NCI-H2081 treated with DMSO at 0.1 percent for 48 hours (cell line): ENCODE measurements at places on chromosomes 1 and 21.

- DNase-seq = no peak
Measured at GRCh38 chr1:204830747-204831146, 39.9 kb upstream of the NFASC start.

- no peak for DNase-seq
Measured at GRCh38 chr1:5693568-5693967, 298.7 kb downstream of the NPHP4 start.

- no peak for DNase-seq
Measured at GRCh38 chr1:18386591-18386990, 94.1 kb upstream of the KLHDC7A start.

DNA sequence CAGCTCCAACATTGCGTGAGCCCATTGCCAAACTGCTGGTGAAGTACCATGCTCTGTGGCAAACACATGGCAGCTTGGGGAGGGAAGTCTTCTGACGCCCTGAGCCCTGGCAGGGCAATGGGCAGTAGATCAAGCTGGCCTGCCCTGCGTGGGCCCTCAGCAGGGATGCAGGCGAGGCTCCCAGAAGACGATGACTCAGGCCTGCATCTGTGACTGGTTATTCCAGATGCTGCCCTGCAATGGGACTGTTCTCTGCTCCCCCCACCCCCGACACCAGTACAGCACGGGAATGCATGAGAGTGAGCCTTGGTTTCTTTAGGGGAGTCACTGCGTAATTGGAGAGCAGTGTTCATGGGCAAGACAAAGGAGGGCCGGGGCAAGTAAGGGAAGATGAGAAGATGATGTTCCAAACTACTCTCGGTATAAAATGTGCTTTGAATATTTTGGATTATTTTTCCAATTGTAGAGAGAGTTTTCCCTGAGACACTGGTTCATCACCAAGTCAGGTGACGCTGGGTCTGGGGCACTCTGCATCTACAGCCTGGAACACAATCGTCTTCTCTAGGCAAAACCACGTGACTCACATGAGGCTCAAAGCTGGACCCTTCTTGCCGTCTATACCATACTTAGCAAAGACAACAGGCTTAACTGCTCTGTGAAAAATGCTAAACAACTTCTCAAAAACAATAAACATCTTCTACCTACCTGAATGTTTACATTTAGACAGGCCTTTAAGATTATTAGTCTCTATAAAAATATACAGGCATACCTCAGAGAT lies 9.0 kb upstream of the C1orf198 start:
- DNase-seq = no peak

DNA sequence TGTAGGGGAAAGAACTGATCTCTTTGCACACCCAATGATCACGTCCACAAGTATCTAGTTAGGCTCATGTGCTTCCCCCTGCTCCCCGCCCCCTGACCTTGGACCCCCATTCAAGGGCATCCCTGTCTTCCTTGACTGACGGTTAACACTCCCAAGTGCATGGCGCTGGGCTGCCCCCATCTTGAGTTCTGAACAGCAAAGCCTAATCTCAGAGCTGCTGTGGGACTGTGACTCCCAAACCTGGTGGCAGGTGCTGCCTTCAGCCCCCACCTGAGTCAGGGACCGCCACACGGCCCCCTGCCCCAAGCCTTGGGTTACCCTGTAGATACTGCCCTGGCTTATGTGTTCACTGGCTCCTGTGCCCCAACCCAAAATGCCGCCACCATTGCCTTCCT lies 925 bp downstream of the TNNI1 start:
- DNase-seq = no peak

DNA sequence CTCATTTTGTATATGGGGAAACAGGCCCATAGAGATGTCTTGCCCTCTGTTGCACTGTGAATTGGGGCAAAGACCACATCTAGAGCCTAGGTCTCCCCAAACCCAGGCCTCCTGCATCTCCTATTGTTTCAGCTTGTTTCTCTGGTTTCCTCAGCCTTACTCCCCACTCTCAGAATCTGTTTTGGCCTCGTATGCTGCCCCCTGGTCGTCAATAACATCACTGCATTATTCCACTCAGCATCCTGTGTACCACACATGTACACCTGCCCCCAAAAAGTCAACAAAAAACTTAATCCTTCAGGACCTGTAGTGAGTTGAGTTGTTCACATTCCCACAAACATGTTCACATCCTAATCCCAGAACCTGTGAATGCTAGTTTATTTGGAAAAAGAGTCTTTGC lies 184.8 kb downstream of the BRINP2 start:
- DNase-seq = no peak

- DNase-seq = no peak
Measured at GRCh38 chr1:65759516-65759915, 33.2 kb upstream of the PDE4B start.

DNA sequence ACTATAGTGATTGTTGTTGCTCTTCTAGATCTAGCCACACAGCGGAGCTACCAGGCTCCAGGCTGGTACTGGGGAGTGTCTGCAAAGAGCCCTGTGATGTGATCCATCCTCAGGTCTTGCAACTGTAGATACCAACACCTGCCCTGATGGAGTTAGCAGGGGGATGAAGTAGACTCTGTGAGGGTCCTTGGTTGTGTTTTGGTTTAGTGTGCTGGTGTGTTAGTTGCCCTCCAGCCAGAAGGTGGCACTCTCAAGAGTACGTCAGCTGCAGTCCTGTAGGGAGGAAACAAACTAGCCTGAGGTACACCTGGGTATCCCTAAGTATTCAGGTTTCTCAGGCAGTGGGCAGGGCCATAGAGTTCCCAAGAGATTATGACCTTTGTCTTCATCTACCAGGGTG lies 81.2 kb upstream of the TMPRSS2 start:
- DNase-seq = no peak

- DNase-seq = no peak
Measured at GRCh38 chr1:216499581-216500272, 76.5 kb upstream of the USH2A start.

- no peak for DNase-seq
Measured at GRCh38 chr1:167137332-167137781, 43.5 kb downstream of the STYXL2 start.

- DNase-seq = no peak
Measured at GRCh38 chr1:78096976-78097375, 51.2 kb downstream of the GIPC2 start.

GRCh38 chr1:67250051-67250653 lies 57.5 kb upstream of the IL12RB2 start:
- DNase-seq = no peak

GRCh38 chr1:48889082-48889481 lies 112.4 kb upstream of the BEND5 start:
- DNase-seq = peak; percentile 96

GRCh38 chr1:77281491-77282186 lies at the start of gene AK5:
TSS of gene AK5 (plus strand) at chr1:77282019. CDS start at chr1:77282314, 295 bp downstream.
- DNase-seq = no peak

DNA sequence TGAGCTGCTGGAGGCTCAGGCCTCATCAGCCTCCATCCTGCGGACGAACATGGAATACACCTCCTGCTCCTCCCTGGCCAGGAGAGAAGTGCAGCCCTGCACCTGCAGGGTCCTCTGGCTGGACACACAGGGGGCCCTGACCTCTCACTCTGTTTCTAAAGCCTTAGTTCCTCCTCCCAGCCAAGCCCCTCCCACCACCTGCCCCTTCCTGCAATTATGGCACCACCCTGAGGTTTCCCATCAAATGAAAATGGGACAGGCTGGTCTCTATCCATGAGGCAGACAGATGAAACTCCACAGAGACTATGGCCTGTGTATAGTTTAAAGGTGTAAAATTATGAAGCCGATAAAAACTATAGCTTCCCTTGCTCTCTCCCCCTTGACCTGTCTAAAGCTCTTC lies 42.6 kb downstream of the CACNA1S start:
- DNase-seq = no peak

- DNase-seq = no peak
Measured at GRCh38 chr1:115429884-115430283, 91.8 kb upstream of the NGF start.

- DNase-seq = no peak
Measured at GRCh38 chr21:41548781-41549180, 40.8 kb upstream of the TMPRSS2 start.

DNA sequence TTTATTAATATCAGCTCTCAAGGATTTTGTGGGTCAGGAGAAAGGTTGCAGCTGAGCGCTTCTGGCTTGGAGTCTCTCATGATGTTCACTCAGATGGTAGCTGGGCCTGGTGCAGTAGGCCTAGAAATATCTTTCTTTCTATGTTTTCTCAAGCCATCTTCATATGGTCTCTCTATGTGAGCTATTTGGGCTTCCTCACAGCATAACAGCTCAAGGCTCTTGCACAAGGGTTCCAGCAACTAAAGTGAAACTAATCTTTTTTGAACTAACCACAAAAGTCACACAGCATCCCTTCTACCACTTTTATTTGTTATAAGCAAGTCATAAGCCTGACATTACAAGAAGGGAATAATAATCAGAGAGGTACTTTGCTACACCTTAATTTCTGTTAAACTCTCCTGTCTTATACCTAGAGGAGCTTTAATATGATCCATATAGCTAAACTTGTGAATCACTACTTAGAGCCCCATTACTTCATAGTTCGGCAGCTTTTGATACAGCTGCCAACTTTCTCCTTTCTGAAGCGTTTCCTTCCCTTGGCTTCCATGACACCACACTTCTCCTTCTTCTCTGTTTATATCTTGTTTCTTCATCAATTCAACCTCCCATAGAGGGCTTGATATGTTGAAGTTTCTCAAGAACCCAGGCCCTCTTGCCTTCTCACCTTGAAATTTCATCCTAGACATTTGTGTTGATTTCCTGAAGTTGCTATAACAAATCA lies 720.2 kb downstream of the LTN1 start:
- DNase-seq = no peak

DNA sequence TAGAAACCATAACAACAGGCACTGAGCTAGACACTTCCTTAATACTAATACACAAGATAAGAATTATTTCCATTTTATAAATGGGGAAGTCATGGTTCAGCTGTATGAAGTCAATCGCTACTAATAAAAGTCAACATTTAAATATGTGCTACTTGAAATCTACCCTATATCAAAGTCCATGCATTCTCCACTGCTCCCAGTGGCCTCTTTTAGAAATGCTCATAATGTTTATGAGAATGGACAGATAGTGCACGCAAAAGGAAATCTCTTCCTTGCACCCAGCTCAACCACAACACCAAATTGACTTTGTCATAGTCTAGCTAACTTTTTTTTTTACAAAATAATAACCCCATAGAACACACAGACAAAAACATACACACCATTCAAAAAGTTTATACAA lies 281.7 kb upstream of the CXADR start:
- DNase-seq = no peak

- DNase-seq = no peak
Measured at GRCh38 chr1:201353186-201353940, 24.1 kb downstream of the TNNT2 start.

- no peak for DNase-seq
Measured at GRCh38 chr1:7373876-7374562, 397.1 kb upstream of the VAMP3 start.

DNA sequence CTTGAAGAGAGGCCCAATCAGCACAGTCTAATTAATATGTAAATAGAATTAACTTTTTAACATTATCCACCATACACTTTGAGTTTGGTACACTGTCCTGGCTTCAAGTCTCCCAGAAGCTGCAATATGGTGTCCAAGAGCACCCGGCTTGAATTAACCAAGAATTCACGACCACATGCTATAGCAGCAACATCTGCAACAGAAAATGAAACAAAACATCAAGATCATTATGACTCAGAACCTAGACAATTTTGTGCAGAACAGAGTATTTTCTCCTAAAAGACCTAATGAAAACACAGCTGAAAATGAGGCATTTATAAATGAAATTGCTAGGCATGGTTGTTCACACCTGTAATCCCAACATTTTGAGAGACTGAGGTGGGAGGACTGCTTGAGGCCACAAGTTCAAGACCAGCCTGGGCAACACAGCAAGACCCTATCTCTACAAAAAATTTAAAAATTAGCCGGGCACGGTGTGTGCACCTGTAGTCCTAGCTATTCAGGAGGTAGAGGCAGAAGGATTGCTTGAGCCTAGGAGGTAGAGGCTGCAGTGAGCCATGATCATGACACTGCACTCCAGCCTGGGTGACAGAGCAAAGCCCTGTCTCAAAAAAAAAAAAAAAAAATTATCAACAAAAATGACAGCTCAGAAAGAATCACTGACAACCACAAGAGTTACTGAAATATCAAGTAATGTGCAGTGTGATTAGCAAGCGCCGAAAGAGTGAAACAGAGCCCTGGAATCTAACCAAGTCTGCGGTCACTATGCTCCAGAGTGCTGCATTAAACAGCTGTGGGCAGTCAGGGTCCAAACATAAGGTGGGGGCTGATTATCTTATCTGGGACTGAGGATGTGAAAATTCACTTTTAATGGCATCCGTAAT lies 45.3 kb downstream of the HSF2BP start:
- no peak for DNase-seq

DNA sequence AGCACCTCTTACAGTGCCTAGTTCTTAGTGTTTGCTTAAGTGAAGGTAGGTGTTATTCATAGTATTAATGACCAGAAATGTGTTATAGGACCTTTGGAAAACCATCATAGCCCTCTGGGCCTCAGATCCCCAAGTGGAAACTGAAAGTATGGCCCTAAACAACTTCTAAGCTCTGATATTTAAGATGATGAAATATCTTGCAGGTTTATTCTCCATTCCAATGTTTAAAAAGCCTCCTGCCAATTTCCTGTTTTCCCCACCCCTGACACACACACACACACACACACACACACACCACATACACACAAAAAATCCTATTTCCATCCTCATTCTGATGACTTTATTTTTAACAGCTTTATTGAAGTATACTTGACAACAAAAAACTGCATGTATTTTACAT lies 108.2 kb downstream of the DIRAS3 start:
- no peak for DNase-seq

DNA sequence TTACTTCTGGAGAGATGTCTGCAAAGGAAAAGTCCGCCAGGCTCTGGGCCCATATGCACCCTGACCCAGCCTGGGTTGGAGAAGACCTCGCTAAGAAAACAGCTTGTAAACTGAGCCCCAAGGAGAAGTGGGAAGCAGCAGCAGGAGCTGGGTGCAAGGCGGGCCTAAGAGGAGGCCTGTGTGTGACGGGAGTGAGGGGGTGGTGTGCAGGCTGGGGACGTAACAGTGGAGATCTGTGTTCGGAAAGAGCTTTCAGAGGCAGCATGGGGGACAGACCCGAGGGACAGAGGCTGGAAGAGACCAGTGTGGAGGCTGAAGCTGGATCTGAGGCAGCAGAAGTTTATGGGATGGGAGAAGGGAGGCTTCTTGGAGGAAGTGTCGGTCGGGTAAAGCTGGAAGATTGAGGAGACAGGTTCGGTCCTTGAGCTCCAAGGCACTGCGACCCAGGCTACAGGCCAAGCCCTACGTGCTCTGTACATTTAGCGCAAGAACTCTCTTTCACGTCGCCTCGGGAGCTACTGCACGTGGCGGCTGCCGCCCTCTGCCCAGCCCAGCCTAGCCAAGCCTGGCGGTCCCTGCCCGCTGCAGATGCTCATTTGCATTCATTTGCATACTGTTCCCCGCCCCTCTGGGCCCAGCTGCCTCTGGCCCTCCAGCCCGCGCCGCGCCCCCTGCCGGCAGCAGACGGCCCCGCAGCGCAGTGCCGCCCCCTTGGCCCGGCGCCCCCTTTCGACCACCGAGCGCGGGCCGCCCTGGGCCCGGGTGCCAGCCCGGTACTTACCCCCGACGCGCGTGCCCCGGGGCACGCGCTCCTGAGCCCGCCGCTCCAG lies 6.3 kb downstream of the HPCA start:
- no peak for DNase-seq

- no peak for DNase-seq
Measured at GRCh38 chr1:75520862-75521475, 89.9 kb downstream of the SLC44A5 start.

- no peak for DNase-seq
Measured at GRCh38 chr1:223617323-223618070, 48.0 kb downstream of the CAPN8 start.

GRCh38 chr1:205275133-205275532 lies 46.4 kb downstream of the NUAK2 start:
- DNase-seq = peak; percentile 64

GRCh38 chr1:97089173-97089572 lies 367.6 kb downstream of the PTBP2 start:
- DNase-seq = no peak
